ENCODE measurements at places on chromosomes 1 and 21.

DNA sequence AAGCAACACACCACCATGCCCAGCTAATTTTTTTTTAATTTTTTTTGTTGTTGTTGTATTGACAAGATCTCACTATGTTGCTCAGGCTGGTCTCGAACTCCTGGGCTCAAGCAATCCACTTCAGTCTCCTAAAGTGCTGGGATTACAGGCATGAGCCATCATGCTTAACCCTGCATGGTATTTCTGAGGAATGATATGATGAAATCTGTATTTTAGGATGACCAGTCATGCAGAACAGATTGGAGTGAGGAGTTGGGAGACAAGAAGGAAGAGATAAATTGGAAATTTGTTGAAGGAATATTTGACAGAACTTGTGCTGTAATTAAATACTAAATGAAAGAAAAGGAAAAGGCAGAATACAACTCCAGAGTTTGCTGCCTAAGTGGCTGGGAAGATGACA, 4.7 kb upstream of the NDUFS5 start:
- no peak for DNase-seq

DNA sequence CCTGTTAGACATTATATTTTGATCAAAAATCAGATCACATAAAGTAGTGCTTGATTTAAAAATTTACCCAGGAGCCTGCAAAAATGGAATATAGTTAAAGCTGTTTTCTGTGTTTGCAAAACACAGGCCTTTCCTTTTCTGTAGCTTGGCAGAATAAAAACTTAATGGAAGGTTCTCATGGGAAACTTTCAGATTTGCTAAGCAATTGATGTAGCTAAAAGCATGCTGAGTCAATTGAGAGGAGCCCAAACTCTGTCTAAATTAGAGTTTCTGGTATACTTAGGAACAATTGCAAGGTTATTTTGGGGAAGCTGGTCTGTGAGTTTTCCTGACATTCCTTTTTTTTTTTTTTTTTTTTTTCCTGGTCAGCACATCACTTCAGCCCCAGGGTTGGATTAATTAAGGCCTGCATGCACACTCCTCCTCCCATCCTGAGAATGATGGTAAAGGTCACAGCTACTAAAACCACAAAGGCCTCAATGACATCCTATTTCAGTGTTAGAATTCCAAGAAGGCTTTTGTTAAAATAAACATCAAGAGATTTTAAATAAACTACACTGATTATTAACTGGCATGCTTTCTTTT, 608.7 kb downstream of the PLPP3 start:
- DNase-seq, result no peak

GRCh38 chr1:22673486-22674409, 20.7 kb downstream of the C1QB start:
- peak; percentile 54 for DNase-seq

GRCh38 chr1:82064691-82065090, 264.0 kb downstream of the ADGRL2 start:
- DNase-seq, result no peak

DNA sequence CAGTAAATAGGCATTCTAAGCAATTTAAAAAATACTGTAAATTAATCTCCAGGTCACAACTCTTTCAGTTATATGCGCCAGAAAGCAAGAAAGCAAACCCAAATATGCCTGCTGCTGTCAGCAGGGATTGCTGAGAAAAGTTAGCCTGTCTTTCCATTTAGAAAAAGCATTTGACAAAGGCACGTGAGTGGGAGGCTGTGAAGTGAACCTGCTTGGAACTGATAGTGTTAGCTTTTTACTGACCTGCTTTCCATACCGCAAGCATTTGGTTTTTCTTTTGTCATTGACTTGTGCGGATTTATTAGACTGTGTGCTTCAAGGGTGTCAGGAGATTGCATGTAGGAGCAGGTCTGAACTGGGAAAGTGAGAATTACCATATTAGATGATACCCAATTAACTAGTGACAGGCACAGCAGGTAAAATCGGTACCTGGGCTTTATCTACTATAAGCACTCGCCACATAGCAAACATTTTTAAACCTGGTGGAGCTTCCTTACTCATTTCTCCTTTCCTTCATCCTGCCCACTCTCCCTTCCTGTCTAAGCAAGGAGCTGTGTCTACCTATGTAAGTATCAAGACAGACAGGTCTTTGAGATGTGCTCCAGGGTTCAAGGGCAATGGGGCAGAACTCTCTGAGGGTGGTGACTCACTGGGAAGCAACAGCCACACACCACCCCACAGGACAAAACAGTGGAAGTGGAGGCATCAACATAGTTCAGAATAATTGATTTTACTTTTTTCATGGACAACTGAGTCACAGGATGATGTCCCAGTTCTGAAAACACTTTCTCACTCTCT, 323.9 kb downstream of the DISC1 start:
- DNase-seq, result no peak

DNA sequence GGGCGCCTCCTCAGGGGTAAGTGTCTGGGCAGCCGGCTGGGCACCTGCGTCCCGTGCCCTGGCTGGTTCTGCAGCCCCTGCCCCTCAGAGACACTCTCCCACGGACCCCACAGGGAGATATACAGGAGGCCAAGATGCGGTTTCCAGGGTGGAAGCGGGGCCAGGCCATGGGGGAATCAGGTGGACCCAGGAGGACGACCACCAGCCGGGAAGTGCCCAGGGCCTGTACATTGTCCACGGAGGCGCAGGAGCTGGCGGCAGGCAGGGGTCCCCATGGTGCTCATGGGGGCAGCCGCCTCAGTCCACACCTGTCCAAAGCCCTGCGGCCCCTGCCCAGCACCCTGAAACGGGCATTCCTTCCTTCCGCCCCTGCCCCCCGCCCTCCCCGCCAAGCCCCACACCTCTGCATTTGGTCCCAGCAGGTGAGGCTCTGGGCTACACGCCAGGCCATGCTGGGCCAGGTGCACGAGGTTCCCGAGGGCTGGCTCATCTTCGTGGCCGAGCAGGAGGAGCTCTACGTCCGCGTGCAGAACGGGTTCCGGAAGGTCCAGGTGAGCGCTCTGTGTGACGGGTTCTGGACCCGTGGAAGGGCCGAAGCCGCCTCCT, 36.7 kb downstream of the SLC19A1 start:
- DNase-seq, result no peak

GRCh38 chr1:170126696-170127095, 19.1 kb upstream of the NTMT2 start:
- no peak for DNase-seq

- no peak for DNase-seq
Measured at GRCh38 chr1:75720820-75721219, 3.7 kb upstream of the ACADM start.

- DNase-seq, result no peak
Measured at GRCh38 chr1:204692325-204692840, 6.8 kb upstream of the LRRN2 start.

GRCh38 chr1:211517006-211517405, 25.0 kb upstream of the RD3 start:
- no peak for DNase-seq

- DNase-seq, result no peak
Measured at GRCh38 chr1:181557313-181557712, 74.0 kb downstream of the CACNA1E start.

DNA sequence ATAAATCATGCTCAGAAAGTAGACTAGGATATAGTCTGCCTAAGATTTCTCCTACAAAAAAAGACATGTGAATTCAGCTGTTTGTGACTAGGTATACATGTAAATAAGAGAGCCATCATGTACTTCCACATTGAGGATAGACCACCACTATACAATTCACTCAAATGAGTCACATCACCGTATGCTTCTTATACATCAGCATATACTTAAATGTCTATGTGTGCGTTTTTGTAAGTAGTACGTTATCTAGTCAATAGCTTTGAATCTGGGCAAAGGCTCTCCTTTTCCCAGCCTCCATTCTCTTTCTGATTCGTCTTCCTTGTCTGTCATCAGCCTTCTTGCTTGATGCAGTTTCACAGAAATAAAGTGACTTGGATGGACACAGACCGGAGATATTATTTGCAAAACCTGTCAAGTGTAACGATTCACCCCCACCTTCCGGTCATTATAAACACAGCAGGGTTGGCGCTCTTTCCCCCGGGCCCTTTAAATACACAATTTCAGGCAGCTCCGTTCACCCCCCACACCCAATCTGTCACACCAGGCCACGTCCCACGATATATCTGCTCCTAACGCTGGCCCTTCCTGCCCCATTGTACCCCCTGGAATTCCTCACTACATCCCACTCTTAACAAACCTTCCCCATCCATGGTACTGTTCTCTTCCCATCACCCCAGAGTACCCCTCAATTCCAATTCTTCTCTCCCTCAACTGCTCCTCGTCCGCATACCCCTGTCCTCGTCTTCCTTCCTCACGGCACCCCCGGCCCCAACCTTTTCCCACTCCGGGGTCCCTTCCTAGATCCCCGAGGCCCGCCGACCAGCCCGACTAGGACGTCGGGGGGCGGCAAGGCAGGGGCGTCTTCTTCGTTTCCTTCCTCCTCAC, 636 bp downstream of the VAMP4 start:
- peak; percentile 61 for DNase-seq

DNA sequence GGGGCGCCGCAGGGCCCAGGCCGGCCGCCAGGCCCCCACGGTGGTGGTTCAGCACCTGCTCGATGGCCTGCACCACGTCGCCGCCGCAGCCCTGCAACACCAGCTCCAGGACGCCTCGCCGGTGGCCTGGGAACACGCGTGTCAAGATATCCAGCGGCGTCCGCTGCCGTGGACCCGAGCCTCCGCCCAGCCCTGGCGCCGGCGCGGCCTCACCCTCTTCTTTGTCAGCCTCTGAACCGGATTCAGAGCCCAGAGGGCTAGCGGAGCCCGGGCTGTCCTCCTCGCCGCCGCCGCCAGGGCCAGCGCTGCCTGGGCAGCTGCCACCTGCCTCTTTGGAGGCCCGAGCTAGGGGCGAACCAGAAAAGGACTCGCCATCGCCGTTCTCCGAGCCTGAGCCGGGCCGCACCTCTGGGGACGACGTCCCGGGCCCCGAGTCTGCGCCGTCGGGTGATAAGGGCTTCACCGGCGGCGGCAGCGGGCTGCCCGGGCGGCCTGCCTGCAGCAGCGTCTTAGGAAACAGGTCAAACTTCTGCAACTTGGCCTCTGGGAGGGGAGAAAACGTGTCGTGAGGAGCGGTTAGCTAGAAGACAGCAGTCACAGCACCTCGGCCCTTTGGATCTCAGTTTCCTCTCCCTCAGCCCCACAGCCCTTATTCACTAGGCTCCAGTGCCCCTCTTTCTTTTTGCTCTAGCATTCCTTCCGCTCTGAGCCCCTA, 3.9 kb downstream of the DMRTA2 start:
- peak; percentile 60 for DNase-seq

GRCh38 chr1:213947200-213947801, 40.5 kb upstream of the PROX1 start:
- no peak for DNase-seq

DNA sequence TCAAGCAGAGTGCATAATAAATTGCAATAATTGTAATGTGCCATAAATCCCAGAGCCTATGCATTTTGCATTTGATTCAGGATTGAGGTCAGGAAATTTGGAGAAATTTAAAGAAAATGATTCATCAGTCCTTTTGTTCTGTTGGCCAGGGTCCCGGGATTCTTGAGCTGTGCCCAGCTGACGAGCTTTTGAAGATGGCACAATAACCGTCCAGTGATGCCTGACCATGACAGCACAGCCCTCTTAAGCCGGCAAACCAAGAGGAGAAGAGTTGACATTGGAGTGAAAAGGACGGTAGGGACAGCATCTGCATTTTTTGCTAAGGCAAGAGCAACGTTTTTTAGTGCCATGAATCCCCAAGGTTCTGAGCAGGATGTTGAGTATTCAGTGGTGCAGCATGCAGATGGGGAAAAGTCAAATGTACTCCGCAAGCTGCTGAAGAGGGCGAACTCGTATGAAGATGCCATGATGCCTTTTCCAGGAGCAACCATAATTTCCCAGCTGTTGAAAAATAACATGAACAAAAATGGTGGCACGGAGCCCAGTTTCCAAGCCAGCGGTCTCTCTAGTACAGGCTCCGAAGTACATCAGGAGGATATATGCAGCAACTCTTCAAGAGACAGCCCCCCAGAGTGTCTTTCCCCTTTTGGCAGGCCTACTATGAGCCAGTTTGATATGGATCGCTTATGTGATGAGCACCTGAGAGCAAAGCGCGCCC, 8.7 kb downstream of the PROX1 start:
- DNase-seq, result no peak

GRCh38 chr1:96845464-96845863, 123.9 kb downstream of the PTBP2 start:
- peak; percentile 58 for DNase-seq

DNA sequence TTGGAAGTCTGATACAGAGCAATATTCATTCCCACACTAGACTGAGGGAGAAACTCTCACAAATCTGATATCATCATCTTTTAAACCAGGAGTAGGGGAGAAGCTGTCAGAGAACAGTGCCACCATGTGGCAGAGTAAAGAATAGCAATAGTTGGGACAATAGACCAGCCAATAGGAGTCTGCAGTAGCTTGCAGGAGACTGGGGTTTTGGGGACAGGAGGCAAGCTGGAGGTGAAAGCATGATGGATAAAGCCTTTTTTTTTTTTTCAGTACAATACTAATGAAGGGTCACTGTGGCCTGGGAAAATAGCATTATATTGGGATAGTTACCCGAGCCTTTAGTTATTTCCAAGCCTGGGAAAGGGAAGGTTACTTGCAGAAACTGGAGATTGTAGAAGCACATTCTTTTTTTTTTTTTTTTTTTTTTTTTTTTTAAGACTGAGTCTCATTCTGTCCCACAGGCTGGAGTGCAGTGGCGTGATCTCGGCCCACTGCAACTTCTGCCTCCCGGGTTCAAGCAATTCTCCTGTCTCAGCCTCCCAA, 120.7 kb downstream of the S1PR1 start:
- DNase-seq, result peak; percentile 62

GRCh38 chr1:8776104-8776503, 41.3 kb downstream of the RERE start:
- no peak for DNase-seq

DNA sequence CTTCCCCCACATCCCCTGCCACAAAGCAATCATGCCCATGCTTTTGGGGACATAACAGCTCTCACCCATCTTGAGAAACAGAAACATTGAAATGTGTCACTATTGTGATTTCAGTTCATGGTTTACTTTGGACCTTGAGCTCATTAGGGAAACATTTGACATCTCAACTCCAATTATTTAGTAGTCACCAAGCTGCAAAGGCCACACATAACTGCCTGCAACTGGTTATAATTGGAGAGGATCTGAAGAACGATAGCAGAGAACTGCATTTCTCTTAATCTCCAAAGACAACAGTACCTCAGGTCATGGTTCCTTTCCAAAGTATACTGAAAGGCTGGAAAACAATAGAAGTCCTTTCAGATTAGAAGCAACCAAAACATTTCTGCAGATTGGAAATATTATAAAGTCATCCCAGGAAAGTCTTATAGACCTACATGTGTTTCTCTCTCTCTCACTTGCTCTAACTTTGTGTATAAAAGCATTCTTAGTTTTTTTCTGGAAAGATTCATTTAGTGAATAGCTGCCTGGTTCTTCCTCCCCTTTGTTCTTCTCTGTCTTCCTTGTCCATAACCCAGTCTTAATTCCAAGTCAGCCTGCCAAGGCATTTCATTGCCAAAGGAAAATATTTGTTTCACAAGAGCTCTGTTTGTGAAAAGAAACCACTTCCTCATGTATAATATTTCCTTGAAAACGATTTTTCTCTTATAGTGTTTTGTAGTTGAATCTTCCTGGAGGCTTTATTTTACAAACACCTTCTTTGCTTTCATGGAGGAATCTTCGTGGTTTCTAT, 426.8 kb downstream of the ADGRL2 start:
- no peak for DNase-seq
